ENCODE measurements at places on chromosomes 4 and X.

DNA sequence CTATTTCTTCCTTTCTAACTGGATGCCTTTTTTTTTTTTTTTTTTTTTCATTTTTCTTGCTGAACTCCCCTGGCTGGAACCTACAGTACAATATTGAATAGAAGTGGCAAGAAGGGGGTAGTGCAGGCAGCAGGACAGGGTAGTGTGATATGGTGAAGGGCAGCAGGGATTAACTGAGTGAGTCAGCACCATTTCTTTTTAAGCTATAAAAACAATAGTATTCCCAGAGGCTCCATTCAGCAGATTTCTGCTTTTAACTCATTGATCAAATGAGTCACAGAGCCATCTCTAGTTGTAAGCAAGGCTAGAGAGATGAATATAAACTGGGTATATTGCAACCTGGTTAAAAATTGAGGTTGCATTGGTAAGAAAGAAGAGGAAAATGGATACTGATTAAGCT lies 53.6 kb upstream of the SETD7 start:
- DNase-seq = no peak

- DNase-seq = no peak
These were observed 46.4 kb downstream of the CHIC2 start for GRCh38 chr4:54017974-54018373.

GRCh38 chr4:165010487-165010886 lies 21.3 kb upstream of the TRIM60 start:
- DNase-seq = no peak

DNA sequence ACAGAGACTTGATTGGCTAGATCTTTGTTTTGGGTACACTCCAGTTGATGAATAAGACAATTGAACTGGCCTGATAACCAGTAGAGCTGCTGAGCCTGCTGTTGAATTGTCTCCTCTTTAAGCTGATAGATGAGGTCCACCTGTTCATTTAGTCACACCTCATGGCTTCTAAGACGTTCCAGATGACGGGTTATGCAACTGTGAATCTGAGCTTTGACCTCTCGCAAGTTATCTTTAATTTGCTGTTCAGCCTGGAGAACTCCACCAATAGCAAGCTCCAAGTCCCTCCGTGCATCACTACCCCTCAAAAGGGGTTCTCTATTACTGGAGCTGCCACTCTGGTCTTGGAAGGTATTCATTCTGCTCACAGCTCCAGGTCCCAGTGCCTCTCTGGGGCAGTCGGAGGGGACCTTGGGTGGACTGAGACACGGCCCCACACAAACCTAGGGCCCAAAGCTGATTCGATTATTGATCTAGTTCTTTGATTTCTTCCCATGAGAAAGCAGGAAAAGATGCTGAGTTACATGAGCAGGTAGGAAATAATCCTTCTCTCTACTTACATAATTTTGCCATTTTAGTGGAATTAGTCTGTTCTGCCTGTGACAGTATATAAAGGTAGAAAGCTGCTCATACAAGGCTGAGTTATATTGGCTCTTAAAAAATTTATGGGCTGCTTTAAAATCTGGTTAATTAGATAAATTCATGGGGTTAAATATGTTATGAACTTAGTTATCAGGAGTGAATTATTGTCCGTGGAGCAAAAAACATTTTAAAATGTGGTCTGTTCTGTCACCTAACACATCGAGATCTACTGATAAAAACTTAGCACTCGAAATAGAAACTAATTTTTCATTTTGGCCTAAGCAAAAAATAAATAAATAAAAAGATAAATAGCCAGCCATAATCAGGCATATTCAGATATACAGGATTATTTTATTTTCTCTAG lies 6.8 kb downstream of the MMAA start:
- DNase-seq = no peak

DNA sequence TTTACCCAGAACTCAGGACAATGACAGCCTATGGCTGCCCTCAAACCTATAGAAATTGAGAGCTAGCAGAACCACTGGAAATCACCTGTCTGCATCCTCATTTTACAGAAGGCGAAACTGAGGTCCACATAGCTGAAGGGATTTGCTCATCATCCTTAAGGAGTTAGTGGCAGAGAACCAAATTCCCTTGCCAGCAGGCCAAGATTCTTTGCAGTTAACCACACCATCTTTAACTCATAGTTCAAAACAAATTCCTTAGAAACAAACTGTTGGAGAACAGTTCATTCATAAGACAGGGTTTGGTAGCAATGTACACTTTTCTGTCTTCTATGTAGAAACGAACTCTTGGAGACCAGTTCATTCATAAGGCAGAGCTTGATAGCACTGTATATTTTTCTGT lies 37.9 kb upstream of the RAP2C start:
- no peak for DNase-seq

DNA sequence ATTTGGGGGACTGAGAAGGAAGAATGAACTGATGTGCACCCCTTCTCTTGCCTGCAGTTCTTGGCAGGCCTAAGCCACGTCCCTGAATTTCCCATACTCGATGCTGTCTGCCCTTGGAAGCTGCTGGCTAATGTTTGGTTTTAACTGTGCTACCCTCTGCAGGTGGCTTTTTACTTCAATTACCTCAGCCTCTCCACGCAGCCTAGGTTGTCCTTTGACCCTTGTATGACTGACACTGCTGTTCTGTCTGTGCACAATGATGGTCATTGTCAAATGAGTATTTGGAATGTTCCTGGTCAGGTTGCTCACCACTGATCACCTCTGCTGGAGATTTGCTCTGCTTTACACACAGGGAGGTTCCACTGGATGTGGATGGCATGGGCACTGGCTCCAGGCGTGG lies 137.1 kb downstream of the ZNF518B start:
- DNase-seq = no peak

All from activated T-cell treated with anti-CD3 and anti-CD28 coated beads for 4 hours (primary cell).